ENCODE measurements at places on chromosomes 5 and 9.

- DNase-seq: no peak
Observed at GRCh38 chr5:149024477-149024876, 38.4 kb downstream of the SH3TC2 start.

GRCh38 chr5:86748538-86749105, 130.9 kb downstream of the COX7C start:
- no peak for DNase-seq

DNA sequence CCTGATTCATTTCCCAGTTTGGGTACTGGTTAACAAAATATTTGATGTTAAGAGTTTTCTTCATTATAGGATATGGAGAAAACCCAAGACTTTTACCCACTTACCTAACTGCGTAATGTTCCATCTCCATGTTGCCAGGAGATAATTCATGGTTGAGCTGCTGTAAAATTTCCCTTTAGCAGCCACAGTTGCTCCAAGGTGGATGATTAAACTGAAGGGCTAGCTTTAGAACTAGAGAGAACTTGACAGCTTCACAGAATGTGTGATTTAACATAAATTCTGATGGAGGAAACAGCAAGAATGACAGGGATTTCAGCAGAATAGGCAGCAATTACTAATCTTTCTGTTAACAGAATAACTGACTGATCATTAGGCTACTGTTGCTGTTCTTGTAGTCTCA, 236.1 kb downstream of the MEF2C start:
- no peak for DNase-seq

DNA sequence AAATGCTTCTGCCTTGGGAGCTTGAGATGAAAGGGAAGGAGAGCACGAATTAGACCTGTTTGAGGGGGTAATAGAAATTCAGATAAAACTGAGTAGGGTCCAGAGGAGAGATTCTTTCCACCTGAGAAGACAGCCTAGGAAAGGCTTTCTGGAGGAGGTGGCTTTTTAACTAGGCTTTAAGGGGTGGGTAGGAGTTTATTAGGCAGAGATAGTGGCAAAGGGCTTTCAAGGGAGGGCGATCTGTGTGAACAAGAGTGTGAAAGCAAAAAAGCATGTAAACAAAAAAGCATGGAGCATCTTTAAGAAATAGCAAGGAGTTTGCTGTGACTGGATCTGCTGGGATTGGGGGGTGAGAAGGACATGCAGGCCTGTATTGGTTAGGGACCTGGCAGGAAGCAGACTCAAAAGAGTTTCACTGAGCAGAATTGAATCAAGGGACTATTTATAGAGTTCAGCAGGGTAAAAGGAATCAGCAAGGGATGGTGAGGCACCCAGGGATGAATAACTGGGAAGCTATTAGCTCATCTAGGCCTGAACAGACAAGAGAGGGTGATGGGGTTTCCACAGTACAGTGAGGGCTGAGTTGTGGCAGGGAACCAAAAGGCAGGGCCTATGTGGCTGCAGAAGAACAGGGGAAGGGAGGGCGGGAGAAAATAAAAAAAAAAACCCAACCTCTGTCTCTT, 18.8 kb downstream of the SLC1A1 start:
- DNase-seq: no peak

DNA sequence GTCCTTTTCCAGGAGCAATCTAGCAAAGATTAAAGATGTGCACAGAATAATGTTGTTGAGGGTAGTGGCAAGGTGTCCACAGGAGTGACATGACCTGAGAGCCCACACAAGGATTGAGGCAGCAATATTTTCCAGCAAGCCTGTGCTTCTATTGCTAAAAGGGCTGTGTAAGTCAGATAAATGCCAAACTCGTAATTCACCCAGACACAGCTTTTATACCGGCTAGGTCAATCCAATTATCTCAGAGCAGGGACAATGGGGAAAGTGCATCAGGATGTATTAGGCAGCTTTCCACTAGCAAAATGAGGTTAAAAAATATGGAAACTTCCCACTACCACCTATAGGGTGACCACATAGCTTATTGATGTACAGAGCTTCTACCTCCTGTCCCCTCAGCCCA, 34.8 kb upstream of the RAB3C start:
- no peak for DNase-seq

GRCh38 chr5:145236127-145236526, 599.0 kb downstream of the PRELID2 start:
- DNase-seq: no peak

DNA sequence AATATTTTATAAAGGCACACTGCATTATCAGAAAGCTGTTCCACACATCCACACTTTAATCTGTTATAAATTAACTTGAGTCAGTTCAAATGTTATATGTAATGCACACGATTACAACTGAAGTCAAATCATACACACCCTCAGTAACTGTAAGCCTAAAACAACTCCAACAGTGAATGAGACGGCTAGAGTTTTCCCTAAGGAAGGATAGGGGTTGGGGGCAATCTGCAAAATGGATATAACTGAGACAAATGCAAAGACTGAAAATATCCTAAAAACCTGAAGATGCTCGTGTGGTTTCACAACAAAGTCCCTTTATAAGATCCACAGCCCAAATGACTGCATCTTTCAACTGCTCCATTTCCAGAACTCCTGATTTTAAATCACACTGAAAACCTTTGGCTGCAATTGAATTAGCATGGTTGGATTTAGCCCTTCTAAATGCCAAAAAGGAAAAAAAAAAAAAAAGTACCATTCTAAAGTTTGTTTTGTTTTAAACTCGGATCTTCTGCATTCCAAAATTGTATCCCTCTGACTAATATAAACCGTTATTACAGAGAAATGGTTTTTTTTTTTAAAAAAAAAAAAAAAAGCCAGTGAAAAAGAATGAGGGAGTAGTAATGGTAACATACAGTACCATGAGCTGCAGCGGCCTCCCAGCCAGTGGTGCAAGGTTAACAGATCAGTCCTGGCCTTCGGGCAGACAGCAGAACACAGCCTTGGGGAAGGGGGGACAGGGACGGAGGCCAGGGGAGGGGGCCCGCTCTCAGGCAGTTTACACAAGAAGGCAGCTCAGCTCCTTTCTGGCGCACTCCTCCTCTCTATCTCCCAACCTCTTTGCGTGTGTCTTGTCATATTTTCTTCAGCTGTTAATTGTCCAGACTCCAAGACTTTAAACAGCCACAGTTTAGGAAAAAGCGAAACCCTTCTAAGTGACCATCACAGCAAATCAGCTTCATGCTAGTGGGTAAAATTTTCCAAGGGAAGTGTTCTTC, 166.1 kb downstream of the BNC2 start:
- DNase-seq: no peak

GRCh38 chr5:147788023-147788422, 5.5 kb upstream of the JAKMIP2 start:
- DNase-seq: no peak

DNA sequence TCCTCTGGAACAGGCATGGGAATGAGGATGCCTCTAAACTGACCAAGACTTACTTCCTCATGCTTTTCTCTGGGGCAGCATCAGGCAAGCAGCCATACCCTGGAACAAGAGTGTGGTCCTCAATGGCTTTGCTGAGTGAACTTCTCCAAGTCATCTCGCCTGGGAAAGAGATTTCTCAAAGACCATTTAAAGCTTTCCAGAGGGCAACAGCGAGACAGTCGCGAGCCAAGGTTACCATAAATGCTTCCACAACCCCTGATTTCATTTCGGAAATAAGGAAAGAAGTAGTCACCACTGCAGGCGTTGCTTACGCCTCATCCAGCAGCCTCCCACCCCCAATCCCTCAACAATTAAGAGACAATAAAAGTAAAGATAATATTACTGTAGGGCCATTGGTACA, 1.1 kb upstream of the SNCAIP start:
- no peak for DNase-seq

DNA sequence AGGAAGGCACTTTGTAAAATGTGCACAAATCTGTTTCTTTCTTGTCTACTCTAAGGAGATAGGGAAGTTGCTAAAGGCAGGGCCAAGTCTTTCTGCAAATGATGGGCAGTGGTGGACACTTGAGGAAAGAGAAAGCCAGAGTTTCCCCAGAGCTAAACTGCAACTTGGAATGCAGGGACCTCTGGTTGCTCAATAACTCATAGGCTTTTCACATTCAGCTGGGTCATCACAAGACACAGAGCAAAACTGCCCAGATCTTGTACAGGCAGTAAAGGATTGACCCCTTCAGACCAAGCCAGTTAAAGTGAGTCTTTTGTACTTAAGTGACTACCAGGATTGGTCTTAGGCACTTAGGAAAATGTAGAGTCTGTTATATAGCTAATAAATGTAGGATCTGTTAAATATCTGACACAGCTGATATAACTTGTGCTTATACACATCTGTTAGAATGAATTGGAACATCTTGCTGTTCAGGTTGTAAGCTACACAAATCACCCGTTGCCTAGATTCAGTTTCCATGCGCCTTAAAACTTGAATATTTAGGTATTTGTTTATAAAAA, 13.5 kb upstream of the AGXT2 start:
- no peak for DNase-seq

GRCh38 chr5:144207875-144208444, 37.3 kb downstream of the KCTD16 start:
- DNase-seq: no peak

DNA sequence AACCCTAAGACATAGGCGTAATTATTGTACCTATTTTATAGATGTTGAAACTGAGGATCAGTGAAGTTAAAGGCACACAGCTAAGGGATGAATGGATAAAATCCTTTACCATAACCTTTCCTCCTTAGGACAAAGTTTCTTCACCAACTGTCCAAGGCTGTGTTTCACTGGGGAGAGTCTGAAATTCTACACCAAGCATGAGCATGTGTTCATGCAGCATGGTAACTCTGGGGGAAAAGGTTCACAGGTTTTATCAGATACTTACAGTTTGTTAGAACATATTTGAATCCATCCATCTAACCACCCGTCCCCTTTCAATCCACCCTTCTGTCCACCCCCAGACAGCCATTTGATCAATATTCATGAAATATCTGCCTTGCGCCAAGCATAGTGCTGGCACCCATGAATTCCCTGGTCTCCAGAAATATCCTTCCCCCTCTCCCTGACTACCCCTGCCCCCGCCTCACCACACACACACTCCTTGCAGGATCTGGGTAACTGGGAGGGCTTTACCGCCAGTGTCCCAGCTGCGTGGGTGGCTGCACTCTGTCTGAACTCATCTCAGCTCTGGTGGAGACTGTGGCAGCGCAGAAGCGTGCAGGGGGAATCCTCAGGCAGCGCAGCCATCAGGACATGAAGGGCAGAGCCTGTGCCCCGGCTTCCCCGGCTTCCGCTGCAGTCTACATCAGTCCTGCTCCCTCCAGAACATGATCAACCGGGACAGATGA, 6.3 kb upstream of the KCNIP1 start:
- DNase-seq: no peak

DNA sequence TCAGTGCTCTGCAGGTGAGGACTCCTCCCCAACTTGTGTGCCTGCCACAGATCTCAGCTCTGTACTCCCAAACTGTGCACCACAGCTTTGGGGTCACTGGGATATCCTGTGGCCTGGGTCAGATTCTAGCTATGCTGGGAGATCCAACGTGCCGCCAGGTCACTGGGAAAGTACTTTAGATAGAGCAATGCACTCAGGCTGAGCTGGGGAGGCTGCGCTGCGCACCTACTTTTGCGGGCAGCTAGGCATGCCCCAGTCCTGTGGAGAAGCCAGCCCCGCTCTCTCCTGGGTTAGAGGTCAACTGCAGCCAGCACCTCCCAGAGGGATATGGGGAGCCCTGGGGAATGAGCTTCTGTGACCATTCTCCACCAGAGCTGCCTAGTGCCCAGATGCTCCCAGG, 552.1 kb upstream of the CDH9 start:
- no peak for DNase-seq

- DNase-seq: no peak
Observed at GRCh38 chr9:35274993-35275392, 113.2 kb downstream of the UNC13B start.

- no peak for DNase-seq
Observed at GRCh38 chr5:149552038-149552494, 827 bp upstream of the CSNK1A1 start.

DNA sequence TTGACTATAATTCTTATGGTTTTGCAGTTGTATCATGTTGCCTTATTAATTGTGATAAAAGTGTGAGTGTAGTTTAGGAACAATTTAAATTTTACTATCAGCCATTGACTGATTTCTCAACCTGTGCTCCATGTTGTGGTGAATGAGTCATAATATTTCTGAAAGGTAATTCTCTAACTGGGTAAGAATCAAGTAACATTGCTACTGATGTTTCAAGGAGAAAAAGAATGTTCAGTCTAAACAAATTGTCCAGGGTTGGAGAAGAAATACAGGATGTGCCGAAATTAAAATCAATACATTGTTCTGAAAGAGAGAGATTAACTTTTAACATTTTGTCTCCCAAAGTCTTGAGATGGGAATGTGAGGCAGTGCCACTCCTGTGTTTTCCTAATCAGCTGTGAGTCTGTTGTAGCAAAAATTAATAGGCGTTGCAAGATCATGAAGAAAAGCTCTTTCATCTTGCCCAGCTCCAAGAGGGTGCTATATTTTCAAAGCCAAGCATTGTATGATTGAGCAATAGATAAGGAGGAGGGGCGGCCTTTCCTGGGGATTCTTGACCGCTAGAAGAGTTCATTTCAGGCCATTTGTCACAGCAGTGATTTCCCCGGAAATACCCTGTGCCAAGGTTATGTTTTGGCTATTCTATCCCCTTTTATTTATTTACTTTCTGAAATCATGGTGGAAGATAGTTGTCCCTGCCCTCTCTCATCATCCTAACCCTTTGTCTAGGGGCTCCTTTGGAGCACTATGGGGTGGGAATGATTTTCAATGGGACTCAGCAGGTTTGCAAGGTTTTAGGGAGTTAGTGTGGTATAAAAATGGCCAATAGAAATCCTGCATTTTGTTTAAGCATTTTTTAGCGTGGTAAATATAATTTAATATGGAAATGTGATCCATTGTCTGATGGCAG, 151.6 kb downstream of the FOCAD start:
- no peak for DNase-seq

DNA sequence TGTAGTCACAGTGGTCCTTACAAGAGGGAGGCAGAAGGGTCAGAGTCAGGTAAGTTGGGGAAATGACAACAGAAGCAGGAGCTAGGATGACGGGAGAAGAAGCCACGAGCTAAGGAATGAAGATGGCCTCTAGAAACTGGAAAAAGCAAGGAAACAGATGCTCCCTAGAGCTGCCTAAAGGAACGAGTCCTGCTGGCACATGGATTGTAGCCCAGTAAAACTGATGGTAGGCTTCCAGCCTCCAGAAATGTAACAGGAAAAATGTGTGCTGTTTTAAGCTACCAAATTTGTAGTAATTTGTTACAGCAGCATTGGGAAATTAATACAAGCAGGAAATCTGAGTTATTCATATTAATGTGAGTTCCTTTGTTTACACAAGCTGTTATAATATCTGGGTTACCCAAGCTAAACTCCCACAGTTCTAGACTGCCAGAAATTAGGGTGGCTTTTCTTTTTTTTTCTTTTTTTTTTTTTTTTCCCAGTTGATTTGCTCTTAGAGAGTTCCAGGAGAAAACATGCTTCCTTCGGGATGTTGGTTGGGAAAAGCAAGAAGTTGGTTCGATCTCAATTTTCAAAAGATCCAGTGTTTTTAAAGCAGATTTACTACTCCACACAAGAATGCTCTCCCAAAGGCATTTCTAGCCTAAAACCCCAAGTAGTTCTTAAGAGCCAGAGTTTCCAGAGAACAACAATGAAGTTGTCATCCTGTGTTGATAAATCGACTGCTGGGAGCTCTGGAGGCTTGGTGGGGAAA, 400.0 kb upstream of the SLC24A2 start:
- no peak for DNase-seq

GRCh38 chr5:66896171-66896570, 300.0 kb downstream of the MAST4 start:
- DNase-seq: no peak

GRCh38 chr9:119736491-119737454, 367.5 kb upstream of the BRINP1 start:
- DNase-seq: no peak
